ENCODE measurements at places on chromosomes 5 and 9.

- DNase-seq, result no peak
These were observed 75.4 kb downstream of the RASEF start for GRCh38 chr9:82987370-82988189.

GRCh38 chr9:86469476-86470250, 115.5 kb upstream of the TUT7 start:
- DNase-seq, result no peak

- no peak for DNase-seq
These were observed 55.9 kb upstream of the IL12B start for GRCh38 chr5:159386028-159386711.

DNA sequence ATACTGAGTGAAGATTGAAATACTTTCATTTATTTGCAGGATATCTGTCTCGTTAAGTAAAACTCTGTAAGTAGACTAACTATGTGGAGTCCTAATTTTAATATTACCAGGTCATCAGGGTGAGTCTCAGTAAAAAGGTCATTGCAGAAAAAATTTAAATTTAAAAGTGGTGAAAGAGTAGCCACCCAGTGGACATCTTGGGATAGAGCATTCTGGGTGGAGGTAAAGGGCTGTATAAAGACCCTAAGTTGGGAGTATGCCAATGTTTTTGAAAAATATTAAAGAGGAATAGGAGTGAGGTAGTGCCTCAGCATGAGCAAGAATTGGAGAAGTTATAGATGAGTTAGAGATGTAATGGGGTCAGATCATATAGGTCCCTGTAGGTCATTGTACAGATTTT, 145.5 kb downstream of the HMHB1 start:
- no peak for DNase-seq

DNA sequence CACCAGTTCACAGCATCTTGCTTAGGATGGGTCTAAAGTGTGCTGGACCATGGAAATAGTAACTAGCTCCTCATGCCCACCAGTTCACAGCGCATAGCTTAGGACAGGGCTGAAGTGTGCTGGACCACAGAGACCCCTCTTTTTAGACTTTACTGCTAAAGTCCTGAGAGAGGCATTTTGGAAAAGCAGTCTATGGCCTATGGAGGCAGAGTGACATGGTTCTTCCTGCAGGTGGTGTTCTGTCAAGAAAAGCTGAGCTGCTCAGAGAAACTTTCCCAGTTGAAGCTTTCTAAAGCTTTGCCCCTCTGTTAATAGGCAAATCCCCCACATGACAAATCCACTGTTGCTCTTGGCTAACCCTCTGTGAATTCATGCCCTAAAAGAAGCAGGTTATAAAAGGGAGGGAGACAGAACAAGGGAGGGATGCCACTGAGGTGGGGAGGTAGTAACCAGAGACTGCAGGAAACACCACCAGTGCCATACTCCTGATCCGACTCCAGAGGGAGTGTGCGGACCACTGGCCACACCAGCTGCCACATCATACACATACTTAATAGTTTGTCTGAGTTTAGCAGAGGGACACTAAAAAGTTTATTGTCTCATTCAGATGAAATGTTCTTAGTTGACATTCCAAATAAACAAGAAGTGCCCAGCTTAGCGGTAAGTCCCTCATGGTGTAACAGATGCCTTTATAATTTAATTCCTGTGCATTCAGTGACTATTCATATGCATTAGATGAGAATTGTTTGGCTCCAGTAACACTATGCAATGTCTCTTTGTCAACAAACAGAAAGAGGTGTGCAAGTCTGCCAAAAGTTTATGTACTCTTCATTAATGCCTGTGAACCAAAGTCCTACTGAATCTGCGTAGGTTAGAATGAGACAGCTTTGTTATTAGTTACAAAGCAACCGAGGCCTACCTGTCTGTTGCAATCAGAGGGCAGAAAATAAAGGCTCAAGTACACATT, 236.2 kb upstream of the NFIL3 start:
- no peak for DNase-seq
